ENCODE measurements at places on chromosomes 11 and 22.

GRCh38 chr22:48333816-48334735 lies 1493.6 kb downstream of the BRD1 start:
- no peak for DNase-seq

DNA sequence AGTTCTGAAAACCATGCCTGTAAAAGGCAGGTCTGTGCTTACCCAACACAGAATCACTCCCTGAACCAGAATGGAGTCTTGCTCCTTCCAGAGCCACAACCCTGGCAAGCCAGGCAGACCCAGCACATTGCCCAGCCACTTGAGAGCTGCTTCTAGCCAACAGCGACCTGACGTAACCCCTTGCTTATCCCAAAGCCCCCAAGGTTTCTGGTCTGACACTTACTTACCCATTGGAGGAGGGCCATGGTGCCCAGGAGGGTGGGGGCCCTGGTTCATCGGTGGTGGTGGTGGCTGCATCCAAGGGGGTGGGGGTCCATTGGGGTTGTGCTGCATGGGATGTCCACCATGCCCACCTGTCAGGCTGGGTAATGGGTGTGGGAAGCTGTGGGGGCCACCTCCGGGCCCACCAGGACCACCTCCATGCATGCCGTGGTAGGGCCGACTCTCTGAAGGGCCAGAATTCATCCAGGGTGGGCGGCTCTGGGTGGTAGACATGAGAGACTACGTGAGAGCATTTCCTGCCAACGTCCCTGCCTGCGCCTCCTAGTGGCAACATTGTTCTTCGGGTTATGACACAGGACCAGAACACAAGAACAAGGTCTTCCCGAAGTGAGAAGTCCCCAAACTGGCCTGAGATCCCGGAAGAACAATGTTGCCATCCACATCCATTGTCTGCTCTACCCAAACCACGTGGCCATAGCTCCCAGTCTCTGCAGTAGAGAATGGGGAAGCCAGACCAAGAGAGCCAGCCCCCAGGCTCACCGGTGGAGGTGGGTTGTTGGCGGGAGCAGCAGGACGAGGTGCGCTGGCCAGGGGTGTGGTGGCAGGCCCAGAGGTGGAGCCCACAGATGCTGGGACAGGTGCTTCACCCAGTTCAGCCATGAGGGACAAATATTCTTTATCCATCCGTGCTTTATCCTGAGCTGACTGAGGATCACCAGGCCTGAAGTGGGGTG lies 7.8 kb upstream of the PYGM start:
- DNase-seq = peak; percentile 95

- DNase-seq = no peak
These were observed 260.2 kb upstream of the ISX start for GRCh38 chr22:34805771-34806170.

DNA sequence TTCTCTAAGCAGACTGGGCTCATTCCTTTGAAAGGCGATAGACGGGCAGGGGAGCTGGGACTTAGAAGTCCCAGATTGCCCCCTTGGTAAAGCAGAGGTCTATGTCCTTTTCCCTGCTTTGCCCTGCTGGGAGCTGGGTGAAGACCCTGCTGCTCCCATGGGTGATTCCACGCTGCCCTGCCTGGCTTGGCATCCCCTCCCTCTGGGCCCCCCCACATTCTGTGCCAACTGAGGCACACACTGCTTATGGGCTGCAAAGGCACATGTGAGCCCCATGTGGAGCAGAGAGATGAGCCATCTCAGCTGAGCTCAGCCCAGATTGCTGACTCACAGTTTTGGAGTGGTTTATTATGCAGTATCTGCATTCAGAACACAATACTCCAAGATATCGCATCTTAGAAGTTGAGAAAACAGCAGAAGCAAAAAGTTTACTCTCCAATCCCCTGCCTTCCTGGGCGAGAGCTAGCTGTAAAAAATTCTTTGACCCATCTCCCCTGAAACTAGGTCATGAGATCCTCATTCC lies 127.2 kb downstream of the ST3GAL4 start:
- DNase-seq = no peak

DNA sequence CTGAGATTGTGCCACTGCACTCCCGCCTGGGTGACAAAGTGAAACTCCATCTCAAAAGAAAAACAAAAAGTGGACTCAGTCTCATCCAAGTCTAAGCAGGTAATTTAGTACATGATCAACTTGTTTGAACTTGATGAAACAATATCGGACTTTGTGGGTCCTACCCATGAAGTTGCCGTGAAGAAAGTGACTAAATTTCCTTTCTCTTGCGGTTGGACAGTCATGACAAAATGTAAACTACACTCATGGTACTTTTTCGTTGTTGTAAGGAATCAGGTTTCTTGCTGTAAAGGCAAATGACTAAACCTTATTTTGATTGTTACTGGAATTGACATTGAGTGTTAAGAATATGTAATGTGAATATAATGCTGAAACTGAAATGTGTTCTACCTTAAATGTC lies 164.5 kb upstream of the PLET1 start:
- DNase-seq = no peak

DNA sequence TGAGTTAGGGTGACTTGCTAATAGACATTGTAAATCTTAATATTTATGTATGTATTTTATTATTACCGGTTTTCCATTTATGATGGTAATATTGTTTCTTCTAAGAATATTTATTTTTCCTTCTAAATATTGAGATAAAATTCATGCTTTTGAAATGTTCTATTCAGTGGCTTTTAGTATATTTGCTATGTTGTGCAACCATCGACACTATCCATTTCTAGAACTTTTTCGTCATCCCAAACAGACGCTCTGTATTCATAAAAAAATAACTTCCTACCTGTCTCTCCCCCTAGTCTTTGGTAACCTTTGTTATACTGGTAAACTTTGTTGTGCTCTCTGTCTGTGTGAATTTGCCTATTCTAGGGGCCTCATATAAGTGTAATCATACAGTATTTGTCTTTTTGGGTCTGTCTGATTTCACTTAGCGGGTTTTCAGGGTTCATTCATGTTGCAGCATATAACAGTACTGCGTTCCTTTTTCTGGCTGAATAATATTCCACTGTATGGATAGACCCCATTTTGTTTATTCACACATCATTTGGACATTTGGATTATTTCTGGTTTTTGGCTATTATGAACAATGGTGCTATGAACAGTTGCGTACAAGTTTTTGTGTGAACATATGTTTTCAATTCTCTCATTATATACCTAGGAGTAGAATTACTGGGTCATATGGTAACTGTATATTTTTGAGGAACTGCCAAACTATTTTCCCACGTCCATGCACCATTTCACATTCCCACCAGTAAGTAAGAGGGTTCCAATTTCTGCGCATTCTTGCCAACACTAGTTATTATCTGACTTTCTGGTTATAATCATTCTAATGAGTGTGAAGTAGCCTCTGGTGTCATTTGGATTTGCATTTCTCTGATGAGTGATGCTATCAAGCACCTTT lies 15.9 kb downstream of the NEAT1 start:
- no peak for DNase-seq

DNA sequence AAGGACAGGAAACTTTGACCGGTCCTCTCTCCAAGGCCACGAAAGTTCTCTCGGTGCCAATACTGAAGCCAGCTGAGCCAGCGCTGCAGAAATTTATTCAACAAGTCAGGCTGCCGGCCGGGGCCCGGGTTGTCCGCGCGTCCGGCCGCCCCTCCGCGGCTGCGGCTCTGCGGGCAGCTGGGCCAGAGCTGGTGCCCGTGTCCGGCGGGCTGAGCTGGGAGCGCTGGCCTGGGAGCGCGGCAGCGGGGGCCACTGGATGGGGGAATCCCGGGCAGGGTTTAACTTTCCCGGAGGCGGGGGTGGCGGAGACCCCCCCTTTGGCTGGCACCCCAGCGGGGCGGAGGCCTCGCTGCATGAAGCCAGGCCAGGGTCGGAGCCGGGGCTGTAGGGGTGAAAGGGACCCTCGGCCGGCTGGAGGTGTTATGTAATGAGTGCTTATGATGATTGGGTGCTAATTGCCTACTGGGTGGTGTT lies 12.3 kb upstream of the CACNA1I start:
- DNase-seq = no peak

DNA sequence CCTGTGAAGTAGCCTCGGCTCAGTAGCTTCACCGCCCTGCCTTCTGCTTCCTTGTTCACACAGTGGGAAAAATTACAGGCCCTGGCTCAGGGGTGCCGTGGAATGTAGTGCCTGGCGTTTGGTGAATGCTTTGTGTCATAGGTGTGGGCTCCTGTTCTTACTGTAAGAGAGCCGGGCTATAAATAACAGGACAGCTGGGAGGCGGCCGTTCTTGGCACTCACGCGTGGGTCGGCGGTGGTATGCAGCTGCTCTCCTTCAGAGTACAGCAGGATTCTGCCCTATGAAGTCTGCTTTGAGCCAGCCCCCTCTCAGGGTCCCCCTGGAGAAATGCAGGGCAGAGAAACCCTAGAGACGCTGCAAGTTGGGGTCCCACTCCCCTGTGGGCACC lies 84.2 kb downstream of the CTTN start:
- DNase-seq = no peak

- no peak for DNase-seq
These were observed 2.3 kb downstream of the TKFC start for GRCh38 chr11:61335355-61335710.

GRCh38 chr11:97703851-97704250 lies 1314.0 kb downstream of the JRKL start:
- DNase-seq = no peak

DNA sequence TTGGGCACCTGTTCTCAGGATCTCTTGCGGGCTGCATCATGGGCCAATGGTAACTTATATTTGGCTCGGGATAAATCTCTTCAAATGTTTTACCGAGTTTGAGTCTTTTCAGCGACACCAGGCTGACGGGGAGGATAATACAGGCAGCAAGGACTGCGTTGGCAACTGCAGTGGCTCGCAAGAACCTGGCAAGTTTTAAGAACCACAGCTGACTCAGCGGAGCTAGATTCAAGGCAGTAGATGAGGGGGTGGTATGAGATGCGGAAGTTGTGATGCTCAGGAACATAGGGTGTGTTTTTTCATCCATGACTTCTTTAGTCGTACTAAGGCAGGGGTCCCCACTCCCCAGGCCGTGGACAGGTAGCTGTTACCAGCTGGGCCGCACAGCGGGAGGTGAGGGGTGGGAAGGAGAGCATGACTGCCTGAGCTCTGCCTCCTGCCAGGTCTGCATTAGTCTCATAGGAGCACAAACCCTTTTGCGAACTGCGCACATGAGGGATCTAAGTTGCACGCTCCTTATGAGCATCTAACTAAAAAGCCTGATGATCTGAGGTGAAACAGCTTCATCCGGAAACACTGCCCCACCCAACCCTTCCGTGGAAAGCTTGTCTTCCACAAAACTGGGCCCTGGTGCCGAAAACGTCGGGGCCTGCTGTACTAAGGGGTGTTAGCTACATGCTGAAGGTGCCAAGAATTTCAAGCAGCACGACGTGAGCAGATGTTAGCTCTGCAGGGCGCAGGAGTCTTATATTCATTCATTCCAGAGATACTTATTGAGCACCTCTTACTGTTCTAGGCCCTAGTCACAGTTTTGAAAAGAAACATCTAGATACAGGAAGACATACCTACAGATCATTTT lies 6.4 kb upstream of the JAM3 start:
- DNase-seq = no peak

- DNase-seq = no peak
These were observed 9.9 kb upstream of the APOBEC3A start for GRCh38 chr22:38947321-38948140.

DNA sequence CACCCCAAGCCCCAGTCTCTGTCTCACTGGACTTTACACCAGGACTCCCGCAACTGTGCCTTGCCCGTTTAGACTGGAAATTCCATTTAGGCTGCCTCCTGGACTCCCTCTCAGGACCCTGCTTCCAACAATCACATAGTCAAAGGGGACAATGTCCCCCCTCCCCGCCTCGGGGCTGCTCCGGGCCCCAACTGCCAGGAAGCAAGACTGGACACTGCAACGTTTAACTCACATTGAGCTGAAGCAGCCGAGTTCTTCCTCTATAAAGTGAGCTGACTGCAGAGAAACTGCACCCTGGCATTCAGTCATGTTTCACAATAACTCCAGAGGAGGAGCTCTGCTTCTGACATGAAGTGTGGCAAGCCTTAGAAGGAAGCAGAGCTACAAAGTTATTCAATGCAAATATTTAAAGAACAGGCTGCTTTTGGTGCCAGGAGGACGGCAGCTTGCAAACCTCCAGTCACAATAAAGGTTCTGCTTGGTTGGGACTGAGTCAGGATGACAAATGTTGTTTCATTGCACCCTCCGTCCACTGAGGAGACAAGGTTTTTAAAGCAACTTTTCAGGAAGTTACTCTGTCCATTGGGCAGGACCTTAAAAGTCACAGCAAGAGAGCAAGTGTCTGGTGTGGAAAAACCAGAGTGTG lies 19.9 kb downstream of the PACSIN2 start:
- DNase-seq = no peak

DNA sequence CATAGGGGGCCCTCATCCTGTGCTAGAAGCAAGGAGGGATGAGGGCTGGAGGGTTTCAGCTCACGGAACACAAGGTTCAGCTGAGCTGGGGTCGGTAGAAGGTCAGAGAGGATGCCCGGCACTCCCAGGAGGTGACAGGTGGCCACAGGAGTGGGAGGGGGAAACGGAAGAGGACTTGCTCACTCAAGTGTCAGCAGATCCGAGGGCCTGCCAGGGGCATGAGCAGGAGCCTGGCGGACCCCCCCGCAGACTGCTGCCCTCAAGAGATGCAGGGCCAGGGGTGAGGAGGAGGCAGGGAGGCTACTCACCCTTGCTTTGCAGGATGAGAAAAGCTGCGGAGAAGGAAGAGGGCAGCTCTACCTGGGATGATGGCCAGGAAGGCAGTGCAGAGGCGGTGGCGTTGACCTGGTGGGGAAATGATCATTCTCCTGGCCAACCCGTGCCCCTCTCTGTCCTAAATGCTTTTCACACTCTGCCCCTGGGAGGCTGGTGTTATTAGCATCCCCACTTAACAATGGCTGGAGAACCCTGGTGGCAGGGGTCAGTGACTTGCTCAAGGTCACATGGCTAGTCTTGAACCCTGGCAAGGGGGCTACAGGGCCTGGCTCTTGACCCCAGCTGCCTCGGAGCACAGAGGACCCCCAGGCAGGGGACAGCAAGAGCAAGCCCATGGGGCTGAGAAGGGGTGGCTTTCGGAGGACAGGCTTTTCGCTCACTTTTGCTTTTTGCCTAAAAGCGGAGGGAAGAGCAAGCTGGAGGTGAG lies 30.1 kb upstream of the CSNK1E start:
- no peak for DNase-seq

DNA sequence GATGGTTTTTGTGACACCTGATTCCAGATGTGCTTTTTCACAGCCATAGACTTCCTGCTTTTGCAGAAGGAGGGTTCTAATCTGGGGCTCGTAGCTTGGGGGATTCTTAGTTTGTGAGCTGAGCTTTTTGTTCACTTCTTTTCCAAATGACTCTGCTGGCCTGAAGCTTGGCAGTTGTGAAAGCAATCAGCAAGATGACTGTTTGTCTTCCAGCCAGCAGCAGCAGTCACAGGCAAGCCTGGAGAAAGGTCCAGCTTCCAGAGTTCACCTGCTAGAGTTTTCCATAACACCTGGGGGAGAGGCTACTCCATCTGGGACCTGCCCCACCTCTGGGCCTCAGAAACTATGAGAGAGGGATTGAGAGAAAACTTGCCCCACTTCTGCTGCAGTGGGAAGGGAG lies 4.1 kb downstream of the MARK2 start:
- no peak for DNase-seq

All from activated CD4-positive, alpha-beta T cell treated with anti-CD3 and anti-CD28 coated beads, Interleukin-2, amount 10 ng/mL, durations not matched to agents 24 days and 14 days (primary cell).